ENCODE measurements at places on chromosomes 1 and 21.
A peak's percentile ranks its signal among the peaks of the same experiment; 100 is the strongest.

- peak; percentile 57 for DNase-seq
These were observed 59.9 kb upstream of the CACNA1E start for GRCh38 chr1:181423301-181423918.

DNA sequence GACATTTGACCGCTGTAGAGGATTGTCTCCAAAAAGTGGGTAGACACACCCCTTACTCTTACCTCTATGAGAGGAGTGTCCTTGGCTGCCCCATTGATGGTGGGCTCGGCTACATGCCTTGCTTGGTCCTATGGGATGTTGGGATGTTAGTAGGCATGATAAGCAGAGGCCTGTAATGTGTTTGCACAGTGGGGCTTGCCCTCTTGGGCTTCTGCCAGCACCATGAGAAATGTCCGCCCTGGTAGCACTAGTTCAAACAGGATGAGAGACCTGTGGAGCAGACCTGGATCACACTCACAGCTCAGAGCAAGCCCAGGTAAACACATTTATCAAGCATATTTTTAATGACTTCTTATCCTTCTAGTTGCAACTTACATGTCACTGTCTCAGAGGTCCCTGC, 54.2 kb downstream of the SH3GLB1 start:
- no peak for DNase-seq

GRCh38 chr1:225044258-225044657, 114.8 kb downstream of the DNAH14 start:
- DNase-seq, result no peak

DNA sequence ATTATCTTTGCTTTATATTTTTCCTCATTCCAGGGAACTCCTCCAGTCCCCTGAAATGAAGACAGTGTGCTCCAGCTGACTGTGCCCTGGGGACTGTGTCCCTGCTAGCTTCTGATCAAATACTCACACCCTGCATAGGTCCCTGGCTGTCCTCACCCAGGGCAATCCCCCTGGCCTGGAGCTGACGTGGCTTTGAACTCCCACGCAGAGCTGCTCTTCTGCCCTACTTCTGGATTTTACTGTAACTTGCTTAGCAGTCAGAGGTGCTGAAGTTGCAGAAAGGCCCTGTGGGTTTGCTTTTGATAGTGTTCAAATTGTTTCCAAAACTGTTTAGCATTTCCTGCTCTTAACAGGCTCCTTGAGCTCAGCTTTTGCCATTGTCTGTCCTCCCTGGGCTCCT, 186.5 kb downstream of the FASLG start:
- peak; percentile 36 for DNase-seq

All from GM13976 (cell line).